CD4-positive, alpha-beta T cell treated with Interleukin-6 at 100 ng/mL for 8 hours (primary cell): ENCODE measurements at places on chromosomes 6 and 20.

GRCh38 chr6:84762220-84763002, 2.0 kb downstream of the TBX18 start:
- DNase-seq, result no peak

- DNase-seq, result no peak
Measured at GRCh38 chr6:144878577-144878976, 593.4 kb downstream of the UTRN start.

GRCh38 chr6:4932228-4932903, 71.5 kb downstream of the RPP40 start:
- no peak for DNase-seq

DNA sequence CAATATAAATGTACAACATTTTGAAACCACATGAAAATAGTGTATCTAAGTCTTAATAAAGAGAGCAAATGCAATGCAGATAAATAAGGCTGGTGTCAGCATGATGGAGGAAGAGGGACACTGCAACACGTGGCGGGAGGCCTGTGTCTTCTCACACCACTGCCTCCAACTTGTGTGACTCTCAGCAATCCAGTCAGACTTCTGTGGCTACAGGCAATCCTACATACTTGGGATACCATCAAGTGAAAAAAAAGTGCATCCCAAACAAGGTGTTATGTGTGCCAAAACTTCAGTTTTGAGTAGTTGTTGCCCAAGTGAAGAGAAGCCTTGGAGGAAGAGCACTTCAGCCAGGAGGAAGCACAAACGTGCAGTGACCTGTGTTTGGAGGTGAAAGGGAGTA, 68.6 kb downstream of the PKIB start:
- no peak for DNase-seq

- DNase-seq, result no peak
Measured at GRCh38 chr6:155187994-155188706, 75.7 kb upstream of the CLDN20 start.

GRCh38 chr6:36660771-36661471, 17.6 kb upstream of the CDKN1A start:
- DNase-seq, result no peak

DNA sequence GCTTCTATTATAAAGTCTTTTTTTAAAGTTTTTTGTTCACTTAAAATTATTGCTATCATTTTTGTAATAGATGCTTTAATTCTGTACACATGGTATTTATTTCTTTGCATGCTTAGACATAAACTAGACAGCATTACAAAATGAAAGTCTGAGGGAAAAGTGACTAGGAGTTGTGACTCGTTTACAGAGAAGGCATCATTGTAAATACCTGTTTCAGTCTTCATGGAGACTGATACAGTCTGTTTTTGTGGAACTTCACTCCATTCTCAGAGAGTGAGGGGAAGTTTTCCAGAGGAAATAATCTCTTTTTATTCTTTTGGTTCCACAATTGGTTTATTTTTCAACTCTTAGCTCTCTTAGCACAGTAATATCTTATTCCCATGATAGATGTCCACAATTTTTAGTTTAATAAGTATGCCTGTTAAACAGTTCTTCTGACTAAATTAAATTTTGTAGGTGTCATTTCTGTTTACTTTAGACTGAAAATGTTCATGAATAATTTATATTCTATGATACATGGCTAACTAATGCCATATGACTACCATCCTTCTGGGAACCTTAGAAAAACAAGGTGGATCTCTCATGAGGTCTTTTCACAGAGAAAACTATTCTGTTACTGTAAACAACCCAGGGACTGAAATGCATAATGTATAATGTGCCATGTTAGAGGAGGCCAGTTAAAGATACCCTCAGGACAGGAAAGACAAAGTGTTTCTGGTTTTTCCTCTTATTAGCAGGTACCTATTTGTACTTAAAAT, 69.2 kb downstream of the MYO6 start:
- no peak for DNase-seq

- no peak for DNase-seq
Measured at GRCh38 chr6:3165631-3166534, 8.5 kb upstream of the TUBB2A start.

DNA sequence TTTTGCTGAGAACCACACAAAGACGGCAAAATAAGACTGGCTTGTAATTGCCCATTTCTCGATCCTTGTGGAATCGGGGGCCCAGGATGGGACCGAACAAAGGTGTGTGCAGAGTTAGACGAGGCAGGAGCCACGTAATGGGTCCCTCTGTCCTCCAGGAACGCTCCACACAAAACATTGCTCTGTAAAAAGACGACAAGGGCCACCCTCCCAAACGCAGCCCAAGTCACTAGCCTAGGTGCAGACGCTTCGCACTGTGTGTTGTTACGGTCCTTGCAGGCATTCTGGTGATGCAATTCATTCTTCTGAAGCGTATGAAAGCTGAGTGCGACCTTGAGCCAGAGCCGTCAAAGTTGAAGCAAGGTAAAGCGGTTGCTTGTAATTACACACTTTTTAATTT, 363.4 kb downstream of the TAF4 start:
- no peak for DNase-seq
